ENCODE measurements at places on chromosomes 6 and 20. TPM values are rescaled to one million over a fixed set of nuclear protein-coding genes. Genes with fewer than 3 reads are reported as not detected.

DNA sequence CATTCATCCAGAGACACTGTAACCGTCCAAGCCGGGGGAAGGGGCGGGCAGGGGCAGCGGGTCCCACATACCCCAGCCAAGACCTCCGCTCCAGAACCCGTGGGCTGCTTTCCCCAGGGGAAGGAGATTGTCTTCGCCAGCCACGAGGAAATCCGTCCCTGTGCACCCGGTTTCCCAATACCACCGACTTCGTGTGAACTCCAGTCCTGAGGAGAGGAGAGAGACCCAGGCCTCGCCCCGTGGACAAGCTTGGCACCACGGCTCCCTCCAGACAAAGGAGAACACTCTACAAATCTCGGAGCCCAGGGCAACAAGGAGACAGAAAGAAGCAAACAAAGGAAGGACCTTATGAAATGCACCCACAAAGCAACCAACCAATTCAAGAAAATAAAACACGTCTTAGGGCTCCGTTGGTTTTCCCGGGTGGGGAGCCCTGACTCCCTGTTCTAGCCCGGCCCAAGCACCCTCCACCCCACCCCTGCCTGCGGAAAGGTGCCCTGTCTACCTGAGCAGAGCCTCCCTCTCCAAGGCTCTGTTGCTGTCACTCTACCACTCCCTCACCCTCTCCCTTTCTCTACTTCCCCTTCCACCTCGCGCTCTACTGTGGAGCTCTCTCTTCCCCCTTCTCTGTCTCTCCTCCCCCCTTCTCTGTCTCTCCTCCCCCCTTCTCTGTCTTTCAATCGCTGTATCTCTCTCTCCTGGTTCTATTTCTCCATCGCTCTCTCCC, 1382.8 kb upstream of the DEFB115 start:
- no peak for DNase-seq

GRCh38 chr20:57701090-57701489, 8.7 kb downstream of the PMEPA1 start:
- DNase-seq: no peak

DNA sequence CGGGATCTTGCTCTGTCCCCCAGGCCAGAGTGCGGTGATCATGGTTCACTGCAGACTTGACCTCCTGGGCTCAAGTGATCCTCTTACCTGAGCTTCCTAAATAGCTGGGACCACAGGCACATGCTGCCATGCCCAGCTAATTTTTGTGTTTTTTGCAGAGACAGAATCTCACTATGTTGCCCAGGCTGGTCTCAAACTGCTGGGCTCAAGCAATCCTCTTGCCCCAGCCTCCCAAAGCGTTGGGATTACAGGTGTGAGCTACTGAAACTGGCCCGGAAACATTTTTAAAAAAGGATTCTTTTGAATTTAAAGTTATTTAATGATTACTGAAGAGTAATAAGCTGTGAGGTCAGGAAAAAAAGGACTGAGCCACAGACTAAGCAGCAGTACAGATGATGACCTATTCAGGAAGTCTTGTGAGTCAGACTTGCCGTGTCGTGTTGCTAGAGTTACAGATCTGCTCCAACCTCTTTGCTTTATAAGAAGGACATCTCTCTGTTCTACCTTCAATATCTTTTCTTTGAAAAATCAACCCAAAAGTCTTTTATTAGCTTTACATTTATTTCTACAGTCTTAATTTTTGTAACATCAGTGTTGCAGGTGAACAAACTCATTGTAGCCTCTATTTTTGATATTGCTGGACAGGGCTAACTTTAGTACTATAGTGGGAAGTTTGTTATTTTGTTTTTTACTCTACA, 108.7 kb downstream of the NCOA3 start:
- no peak for DNase-seq

DNA sequence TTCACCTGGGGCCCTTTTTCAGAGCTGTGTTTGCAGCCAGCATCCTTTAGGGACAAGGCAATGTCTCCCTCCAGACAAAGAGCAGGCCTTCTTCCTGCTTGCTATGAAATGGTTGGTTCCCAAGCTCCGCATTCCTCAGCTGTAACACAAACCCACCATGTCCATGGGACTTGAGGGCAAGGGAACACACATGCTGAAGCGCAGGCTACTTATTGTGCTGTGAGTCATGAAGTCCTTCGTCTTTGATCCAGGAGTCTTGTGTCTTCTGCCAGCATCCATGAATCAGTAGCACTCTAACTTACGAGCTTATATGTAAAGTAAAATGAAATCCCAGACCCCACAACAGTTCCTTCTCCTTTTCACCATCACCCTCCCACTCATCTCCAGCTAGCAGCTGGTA, 59.0 kb downstream of the ANKRD60 start:
- no peak for DNase-seq

GRCh38 chr6:32108727-32109113, 418 bp downstream of the TNXB start:
- no peak for DNase-seq

- no peak for DNase-seq
These were observed 12.6 kb downstream of the DYNLT1 start for GRCh38 chr6:158631678-158632537.

- no peak for DNase-seq
These were observed 5.5 kb downstream of the MYLK4 start for GRCh38 chr6:2745246-2745645.

- DNase-seq: no peak
These were observed 41.4 kb downstream of the MAP7 start for GRCh38 chr6:136508725-136509392.

GRCh38 chr20:62428396-62429295, 1.3 kb upstream of the RBBP8NL start:
- DNase-seq: no peak

GRCh38 chr6:33061987-33062386, 11.5 kb downstream of the HLA-DPA1 start:
- no peak for DNase-seq

DNA sequence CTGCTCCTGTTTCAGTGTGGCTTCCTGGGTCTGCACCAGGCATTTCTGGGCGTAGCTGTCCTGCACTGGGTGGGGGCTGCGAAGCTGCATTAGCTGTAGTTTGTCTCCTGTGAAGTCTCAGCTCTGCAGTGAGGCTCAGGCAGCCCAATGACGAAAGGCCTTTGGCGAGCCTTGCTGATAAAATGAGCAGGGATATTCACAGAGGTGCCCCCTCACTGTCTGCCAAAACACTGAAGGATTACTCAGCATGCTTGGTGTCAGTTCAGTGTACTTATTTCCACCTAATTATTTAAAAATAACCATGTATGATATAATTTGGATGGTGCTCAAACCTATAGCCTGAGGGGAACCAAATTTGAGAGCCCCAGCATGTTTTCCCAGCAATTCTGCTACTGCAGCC, 73.5 kb downstream of the ECT2L start:
- no peak for DNase-seq

DNA sequence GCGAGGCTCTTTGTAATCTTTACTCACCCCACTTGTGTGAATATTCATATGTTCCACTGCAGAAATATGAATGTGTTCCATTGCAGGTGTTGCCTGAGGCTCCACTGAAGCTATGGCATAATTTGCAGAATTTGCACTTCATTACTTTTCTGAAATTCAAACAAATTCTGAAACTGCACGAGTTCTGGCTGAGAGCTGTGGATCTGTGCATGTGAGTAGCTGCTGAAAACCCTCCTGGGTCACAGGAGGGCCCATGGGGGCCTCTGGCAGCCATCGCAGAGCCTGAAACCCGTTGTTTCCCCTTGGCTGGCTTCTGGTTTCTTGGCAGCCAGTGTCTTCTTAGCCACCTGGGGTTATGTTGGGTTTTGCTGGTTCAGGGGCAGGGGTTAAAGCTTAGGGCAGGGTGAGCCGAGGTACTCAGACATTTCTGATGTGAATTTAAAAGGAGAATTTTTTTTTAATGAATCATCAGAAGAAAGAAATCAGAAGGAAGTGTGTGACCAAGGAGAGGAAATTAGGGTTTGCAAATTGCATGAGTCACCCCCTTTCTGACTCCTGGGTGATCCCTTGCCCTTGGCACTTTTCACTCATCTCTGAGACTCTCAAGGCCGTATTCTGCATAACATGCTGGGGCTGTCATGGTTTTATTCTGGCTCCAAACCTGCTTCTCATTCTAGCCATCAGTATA, 40.6 kb downstream of the TOX2 start:
- no peak for DNase-seq

GRCh38 chr6:10262505-10262904, 152.4 kb downstream of the TFAP2A start:
- DNase-seq: no peak

- no peak for DNase-seq
These were observed 38.5 kb upstream of the MLIP start for GRCh38 chr6:54072635-54073313.

- no peak for DNase-seq
These were observed 1.0 kb downstream of the RALGAPA2 start for GRCh38 chr20:20711413-20711812.

DNA sequence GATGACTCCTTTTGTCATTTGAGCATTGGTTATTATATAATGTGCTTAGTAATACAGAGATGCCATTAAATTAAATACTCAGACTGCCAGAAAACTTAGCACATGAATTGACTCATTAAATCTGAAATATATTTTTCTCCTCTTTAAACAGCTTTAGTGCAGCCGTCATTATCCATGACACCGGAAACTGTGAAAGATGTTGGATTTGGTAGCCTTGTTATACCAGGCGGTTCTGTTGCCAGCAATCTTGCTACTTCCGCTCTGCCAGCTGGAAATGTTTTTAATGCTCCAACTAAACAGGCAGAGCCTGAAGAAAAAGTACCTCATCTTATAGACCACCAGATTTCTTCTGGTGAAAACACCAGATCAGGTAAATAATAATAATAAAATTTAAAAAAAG, 97.6 kb downstream of the SCAF8 start:
- no peak for DNase-seq

DNA sequence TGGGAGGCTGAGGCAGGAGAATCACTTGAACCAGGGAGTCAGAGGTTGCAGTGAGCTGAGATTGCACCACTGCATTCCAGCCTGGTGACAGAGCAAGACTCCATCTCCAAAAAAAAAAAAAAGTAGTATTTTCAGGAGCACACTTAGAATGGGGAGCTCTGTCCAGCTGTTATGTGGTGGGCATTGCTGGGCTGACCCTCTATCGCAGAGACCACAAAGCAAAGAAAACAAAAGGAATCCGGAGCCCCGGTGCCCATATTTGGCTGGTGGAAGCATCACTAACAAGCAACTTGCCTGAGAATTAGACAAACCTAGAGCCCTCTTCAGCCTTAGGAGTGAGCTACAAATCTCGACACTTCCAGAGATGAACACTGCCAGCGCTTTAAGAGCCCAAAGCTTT, 137.3 kb upstream of the GPR6 start:
- no peak for DNase-seq

DNA sequence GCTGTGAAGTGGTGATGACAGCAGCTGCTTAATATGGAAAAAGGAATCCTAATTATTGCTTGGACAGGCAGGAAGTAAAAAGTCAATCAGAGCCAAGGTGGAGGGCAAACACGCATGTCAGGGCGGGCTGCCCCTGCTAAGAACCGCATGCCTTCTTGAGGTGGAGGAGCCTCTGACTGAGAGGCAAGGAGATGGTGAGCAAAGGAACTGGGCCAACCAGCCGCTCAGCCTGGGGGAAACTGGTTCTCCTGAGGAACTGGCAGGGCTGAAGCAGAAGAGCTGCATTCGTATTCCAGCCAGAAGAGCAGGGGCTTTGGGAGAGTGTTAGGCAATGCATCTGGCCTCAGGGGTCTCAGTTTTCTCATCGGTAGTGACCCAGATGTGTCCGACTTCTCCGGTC, 13.1 kb upstream of the MLN start:
- DNase-seq: no peak

DNA sequence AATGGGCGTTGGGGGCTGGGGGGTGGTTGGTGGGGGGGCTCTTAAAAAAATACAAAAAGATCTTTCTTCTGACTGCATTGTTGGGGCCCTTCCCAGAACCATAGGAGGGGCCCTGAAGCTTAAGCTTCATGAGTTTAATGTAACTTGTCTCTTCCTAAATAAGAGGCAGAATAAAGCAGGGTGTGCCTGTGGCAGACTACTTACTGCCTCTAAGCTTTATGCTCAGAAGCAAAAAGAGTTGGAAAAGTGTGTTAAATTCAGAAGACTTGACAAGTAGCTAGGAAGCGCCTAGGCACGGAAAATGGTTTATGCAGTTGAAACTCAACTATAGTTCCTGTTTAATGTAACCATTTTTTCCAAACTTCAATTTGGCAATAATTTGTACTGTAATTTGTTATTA, 44.5 kb downstream of the TIAM2 start:
- DNase-seq: no peak

GRCh38 chr20:61117725-61118124, 134.3 kb upstream of the CDH4 start:
- no peak for DNase-seq

- DNase-seq: no peak
These were observed 745.1 kb upstream of the MARCKS start for GRCh38 chr6:113112086-113112485.

GRCh38 chr20:40865095-40865494, 163.5 kb upstream of the TOP1 start:
- DNase-seq: no peak

GRCh38 chr6:6057442-6058053, 50.8 kb upstream of the NRN1 start:
- peak; percentile 62 for DNase-seq

- DNase-seq: no peak
These were observed 874 bp downstream of the ZBTB46 start for GRCh38 chr20:63829945-63830835.

GRCh38 chr6:116374586-116374985, 3.8 kb downstream of the DSE start:
- no peak for DNase-seq

DNA sequence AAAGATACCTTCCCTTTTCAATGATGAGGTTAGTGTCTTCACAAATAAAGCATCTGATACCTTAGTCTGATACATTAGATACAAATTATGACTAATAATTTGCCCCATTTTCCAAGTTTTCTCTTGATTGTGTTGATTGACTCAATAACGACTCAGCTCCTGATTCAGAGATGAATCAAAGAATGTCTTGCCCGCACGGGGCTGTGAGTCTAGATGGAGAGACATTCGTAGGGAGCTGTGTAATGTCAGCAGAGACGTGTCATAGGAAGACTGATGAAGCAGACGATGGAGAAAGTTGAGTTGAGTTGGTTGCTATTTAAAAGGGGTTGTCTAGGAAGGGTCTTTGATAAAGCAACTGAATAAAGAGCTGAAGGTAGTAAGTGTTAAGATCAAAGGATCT, 78.2 kb downstream of the TSHZ2 start:
- no peak for DNase-seq

DNA sequence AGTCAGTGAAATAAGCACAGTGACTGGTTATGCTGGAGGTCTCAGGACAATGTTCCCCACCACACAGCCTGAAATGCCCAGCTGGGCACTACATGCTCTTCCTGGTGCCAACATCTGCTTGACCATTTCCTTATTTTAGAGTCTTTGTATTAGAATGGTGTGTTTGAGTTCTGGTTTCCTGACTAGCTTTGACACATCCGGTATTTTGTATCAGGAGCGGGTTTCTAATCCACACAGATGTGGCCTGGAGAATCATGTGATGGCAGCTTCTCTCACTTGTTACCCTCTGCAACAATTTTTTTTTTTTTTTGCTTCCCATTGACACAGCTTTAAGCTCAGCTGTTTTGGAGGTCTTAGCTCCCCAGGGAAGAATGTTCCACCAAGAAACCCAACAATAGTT, 164.5 kb upstream of the CST7 start:
- DNase-seq: no peak

SLC22A16 gene
- polyA plus RNA-seq: 0.40 TPM

FERMT1 gene
- 5.4 TPM for polyA plus RNA-seq

EDEM2 gene
- 16.6 TPM for polyA plus RNA-seq

CEP162 gene
- 29.2 TPM for polyA plus RNA-seq

GABRR1 gene
- 1.2 TPM for polyA plus RNA-seq

DEFB121 gene
- not detected for polyA plus RNA-seq

PTCRA gene
- polyA plus RNA-seq: not detected

DSP gene
- polyA plus RNA-seq: 88.8 TPM

MCCD1 gene
- 11.9 TPM for polyA plus RNA-seq

SAMD10 gene
- 7.5 TPM for polyA plus RNA-seq

PGC gene
- polyA plus RNA-seq: not detected

HAO1 gene
- not detected for polyA plus RNA-seq

RAET1G gene
- polyA plus RNA-seq: 1.4 TPM
